Neural progenitor cell (in vitro differentiated cells): ENCODE measurements at places on chromosomes 6 and 20. TPM values are rescaled to one million over a fixed set of nuclear protein-coding genes. Genes with fewer than 3 reads are reported as not detected.

MUCL3 gene
- total RNA-seq, result 0.03 TPM in 1 of 2 replicates, not detected in the other

DNA sequence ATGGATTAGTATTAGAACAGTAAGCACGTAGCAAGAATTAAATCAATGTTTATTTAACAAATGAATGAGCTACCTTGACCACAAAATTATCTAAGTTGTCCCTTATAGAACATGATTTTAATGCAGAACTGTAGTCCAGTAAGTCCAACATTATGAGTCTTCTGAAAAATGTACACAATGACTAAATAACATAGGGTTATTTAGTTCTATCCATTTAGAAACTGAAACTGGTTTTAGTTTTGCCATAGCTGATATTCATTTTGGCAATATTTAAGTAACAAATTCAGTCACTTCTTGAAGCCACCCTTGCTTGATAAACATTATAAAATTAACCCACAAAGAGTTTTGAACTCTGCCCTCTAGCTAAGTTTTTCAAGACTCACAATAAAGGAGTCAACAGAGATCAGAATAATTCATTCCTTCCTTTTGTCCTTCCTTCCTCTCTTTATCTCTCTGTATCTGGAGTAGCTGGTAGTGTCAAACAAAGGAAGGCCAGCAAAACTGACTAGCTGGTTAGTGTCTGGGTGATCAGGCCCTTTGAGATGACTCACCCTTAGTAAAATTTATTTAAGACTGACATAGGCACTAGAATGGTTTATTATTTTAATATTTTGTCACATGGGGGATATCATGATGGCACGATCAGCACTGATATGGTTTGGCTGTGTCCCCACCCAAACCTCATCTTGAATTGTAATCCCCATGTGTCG lies 115.1 kb downstream of the BTBD9 start:
- no peaks in the 10 kb centered on the region for H3K36me3 ChIP-seq
- H3K27ac ChIP-seq, result no peak overlapping the region
- no peak for DNase-seq
- peaks cover 3% of the 10 kb centered on the region for H3K4me1 ChIP-seq
- H3K27me3 ChIP-seq, result no peaks in the 10 kb centered on the region

LY6G6D gene
- total RNA-seq, result 0.90 TPM in 1 of 2 replicates, not detected in the other

GRCh38 chr6:111980143-111980542 lies 73.8 kb upstream of the CCN6 start:
- DNase-seq, result no peak
- no peaks in the 10 kb centered on the region for H3K4me1 ChIP-seq
- H3K36me3 ChIP-seq, result no peaks in the 10 kb centered on the region
- H3K27ac ChIP-seq, result no peak overlapping the region
- H3K4me3 ChIP-seq, result no peak overlapping the region

TNXB gene
- total RNA-seq, result 0.71 and 3.2 TPM in 2 replicates

DNA sequence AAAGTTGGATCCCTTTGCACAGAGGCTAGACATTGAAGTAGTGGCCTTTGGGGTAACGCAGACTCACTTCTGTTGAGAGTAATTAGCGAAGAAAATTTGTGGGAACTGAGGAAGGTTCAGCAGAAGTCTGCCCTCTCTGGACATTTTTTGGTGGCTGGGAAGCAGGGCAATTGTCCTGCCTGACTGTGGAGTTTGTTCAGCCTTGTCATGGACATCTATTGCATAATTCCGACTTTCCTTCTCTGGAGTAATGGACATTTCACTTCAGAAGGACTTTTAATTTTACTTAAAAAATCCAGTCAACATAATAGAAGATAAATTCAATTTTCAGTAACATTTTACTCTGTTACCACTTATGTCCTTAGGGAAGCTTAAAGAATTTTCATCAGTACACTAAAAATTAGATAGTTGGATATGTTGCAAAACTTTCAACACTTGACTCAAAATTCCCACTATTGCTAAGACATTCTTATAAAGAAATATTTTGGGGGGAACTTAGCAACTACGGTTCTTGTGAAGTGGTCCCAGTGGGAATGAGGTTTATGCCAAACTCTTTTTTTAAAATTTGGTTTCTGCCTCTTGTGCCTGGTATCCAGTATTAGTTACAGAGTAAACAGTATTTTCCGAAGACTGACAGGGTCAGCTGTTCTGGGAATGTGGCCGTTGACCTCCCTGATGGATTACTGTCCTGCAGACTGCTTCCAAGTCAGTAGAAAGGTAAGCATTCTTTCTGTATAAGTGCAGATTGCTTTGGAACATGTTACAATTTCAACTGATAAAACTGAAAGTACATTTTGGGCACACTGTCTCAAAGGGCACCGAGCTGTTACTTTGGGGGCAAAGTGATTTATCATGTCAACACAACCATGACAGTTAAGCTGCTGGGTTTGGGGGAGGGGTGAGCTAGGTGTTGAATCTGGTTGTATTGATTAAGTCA lies 100.6 kb upstream of the MLIP start:
- no peaks in the 10 kb centered on the region for H3K4me1 ChIP-seq
- H3K4me3 ChIP-seq, result no peak overlapping the region
- DNase-seq, result no peak
- no peaks in the 10 kb centered on the region for H3K36me3 ChIP-seq
- H3K27me3 ChIP-seq, result no peaks in the 10 kb centered on the region
- H3K27ac ChIP-seq, result no peak overlapping the region

GRCh38 chr6:52286798-52287432 lies 2.4 kb upstream of the MCM3 start:
- H3K27me3 ChIP-seq, result no peaks in the 10 kb centered on the region
- peaks cover 8% of the 10 kb centered on the region for H3K36me3 ChIP-seq
- H3K27ac ChIP-seq, result no peak overlapping the region
- DNase-seq, result peak; percentile 77
- H3K4me3 ChIP-seq, result no peak overlapping the region

OR2H2 gene
- not detected in 2 replicates for total RNA-seq

CDSN gene
- total RNA-seq, result not detected in 2 replicates

DNA sequence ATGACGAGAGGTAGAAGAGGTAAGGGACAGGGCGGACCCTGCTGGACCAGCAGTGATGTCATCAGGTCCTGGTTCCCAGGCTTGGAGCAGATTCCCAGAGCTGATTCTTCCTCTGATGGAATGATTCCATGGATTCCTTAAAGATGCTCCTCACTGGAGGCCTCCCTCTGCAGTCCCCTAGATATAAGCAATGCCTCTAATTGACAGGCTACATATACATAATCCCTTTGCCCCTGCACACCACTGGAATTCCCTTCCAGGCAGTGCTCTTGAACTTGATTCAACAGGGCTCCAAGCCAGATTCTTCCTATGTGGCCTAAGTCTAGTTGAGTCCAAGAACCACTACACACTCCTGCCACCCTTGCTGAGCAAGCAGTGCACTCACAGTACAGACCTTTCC lies 52.3 kb upstream of the L3MBTL3 start:
- no peak overlapping the region for H3K4me3 ChIP-seq
- no peak for DNase-seq
- H3K27ac ChIP-seq, result no peak overlapping the region
- no peaks in the 10 kb centered on the region for H3K27me3 ChIP-seq
- H3K4me1 ChIP-seq, result no peaks in the 10 kb centered on the region

GMPR gene
- total RNA-seq, result not detected in 2 replicates

DNA sequence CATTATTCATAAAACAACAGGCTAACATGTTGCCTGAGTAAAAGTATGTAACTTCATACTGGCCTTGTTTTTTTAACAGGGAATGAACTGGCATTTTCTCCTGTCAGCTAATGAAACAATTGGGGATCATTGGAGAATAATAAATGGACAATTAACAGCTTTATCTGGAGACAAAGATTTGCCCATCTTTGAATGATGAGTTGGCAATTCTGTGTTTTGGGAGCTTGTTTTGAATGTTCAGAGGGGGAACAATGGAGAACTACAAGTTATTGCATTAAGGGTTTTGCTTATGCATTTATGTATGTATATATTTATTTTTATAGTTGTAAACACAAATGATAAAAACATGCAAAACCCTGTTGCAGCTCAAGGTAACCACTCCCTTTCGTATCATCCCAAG lies 150.3 kb downstream of the CBLN4 start:
- no peak overlapping the region for H3K4me3 ChIP-seq
- no peak for DNase-seq
- no peaks in the 10 kb centered on the region for H3K27me3 ChIP-seq
- no peak overlapping the region for H3K27ac ChIP-seq
- no peaks in the 10 kb centered on the region for H3K36me3 ChIP-seq

GRCh38 chr6:139919107-139920026 lies 544.9 kb upstream of the CITED2 start:
- H3K4me1 ChIP-seq, result peaks cover 38% of the 10 kb centered on the region
- DNase-seq, result no peak
- no peak overlapping the region for H3K4me3 ChIP-seq
- H3K36me3 ChIP-seq, result no peaks in the 10 kb centered on the region

GRCh38 chr6:170584954-170585498 lies 589 bp upstream of the PDCD2 start:
- H3K27ac ChIP-seq, result no peak overlapping the region
- H3K36me3 ChIP-seq, result peaks cover 7% of the 10 kb centered on the region
- peak overlapping the region; percentile 91 for H3K4me3 ChIP-seq
- no peak for DNase-seq
- H3K4me1 ChIP-seq, result peaks cover 3% of the 10 kb centered on the region

IBTK gene
- total RNA-seq, result 19.5 and 33.7 TPM in 2 replicates

DNA sequence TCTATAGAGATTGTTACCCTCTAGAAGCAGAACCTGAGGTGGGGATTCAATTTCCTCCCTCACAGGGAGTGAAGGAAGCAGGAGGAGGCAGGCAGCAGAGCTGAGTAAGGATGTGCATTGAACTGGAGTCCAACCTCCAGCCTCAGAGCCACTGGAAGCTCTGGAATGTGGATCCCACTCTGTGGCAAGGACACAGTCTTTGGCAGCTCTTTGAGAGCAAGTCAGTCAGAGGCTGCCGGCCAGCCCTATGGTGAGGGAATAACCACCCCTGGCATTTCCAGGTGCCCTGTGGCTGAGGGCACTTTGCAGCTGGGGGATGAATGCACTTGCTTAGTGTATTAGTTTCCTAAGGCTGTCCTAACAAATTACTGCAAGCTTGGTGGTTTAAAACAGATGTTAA lies 37.2 kb downstream of the EBF4 start:
- DNase-seq, result no peak
- no peak overlapping the region for H3K27ac ChIP-seq
- no peaks in the 10 kb centered on the region for H3K36me3 ChIP-seq

DNA sequence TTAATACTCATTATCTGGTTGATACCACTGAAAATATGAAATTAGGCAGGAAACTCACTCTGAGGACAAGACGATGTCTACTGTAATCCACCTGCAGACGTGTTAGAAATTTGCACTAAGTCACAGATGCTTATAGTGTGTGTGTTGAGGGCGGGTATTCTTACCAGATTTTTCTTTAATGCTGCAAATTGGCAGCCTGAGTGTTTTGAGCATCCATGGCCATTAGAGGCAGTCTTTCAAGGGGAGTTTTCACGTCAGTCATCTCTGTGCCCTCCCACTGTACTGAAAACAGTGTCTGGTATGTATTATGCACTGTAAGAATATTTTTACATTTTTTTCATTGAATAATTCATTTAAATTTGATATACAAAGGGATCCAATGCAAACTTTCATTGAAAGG lies 266.5 kb upstream of the QKI start:
- no peak overlapping the region for H3K4me3 ChIP-seq
- H3K36me3 ChIP-seq, result no peaks in the 10 kb centered on the region
- no peaks in the 10 kb centered on the region for H3K27me3 ChIP-seq
- no peak for DNase-seq

- no peak overlapping the region for H3K27ac ChIP-seq
- DNase-seq, result peak; percentile 52
- H3K27me3 ChIP-seq, result no peaks in the 10 kb centered on the region
- H3K4me1 ChIP-seq, result peaks cover 3% of the 10 kb centered on the region
- H3K36me3 ChIP-seq, result no peaks in the 10 kb centered on the region
- no peak overlapping the region for H3K4me3 ChIP-seq
Measured at GRCh38 chr6:40477246-40478126, 109.7 kb downstream of the LRFN2 start.

DNA sequence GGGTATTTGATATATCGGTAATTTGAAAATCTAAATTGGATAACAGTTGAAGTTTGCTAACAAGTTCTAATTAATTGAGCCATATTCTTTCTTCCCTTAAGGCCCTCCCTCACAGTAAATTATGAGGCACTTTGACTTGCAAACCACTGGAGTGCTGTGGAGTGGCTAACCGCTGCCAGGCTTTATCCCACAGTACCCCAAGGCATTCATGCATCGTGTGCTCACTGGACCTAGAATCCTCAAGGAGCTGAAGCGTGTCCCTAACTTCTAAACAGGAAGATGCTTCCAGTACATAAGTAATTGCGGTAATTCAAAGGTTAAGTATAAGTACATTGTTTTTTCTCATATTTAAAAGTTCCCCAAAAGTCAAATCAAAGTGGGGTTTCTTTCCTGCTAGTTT lies 499.9 kb downstream of the TFAP2A start:
- no peak overlapping the region for H3K27ac ChIP-seq
- H3K36me3 ChIP-seq, result no peaks in the 10 kb centered on the region
- no peaks in the 10 kb centered on the region for H3K27me3 ChIP-seq
- H3K4me3 ChIP-seq, result no peak overlapping the region
- H3K4me1 ChIP-seq, result no peaks in the 10 kb centered on the region

DNAH8 gene
- 0.09 and 1.1 TPM in 2 replicates for total RNA-seq

GRCh38 chr6:35128042-35128441 lies 13.1 kb downstream of the TCP11 start:
- no peak overlapping the region for H3K27ac ChIP-seq
- no peak for DNase-seq
- no peaks in the 10 kb centered on the region for H3K4me1 ChIP-seq
- H3K27me3 ChIP-seq, result no peaks in the 10 kb centered on the region
- H3K4me3 ChIP-seq, result no peak overlapping the region
- no peaks in the 10 kb centered on the region for H3K36me3 ChIP-seq

GRCh38 chr20:56755201-56755600 lies 126.1 kb downstream of the TFAP2C start:
- DNase-seq, result no peak
- peaks cover 17% of the 10 kb centered on the region for H3K4me1 ChIP-seq
- no peaks in the 10 kb centered on the region for H3K36me3 ChIP-seq
- H3K27ac ChIP-seq, result no peak overlapping the region
- H3K27me3 ChIP-seq, result no peaks in the 10 kb centered on the region
- no peak overlapping the region for H3K4me3 ChIP-seq

DNA sequence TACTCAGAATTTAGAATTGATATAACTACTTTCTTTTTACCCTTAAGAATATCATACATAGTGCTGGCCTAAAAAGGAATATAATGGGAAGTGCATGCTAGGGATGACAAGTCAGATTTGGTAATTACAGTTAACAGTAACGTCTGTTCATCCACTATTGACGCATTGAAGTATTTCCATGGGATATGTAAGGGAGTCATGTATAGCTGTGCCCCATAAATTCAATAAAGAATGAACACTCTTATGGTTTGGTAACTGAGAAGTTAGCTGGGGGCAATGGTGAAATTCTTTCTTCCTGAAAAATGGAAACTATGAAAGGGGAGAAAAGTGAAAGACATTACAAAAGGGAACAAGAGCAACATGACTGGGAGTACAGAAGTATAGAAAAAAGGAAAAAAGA lies 2.6 kb upstream of the COL19A1 start:
- peaks cover 54% of the 10 kb centered on the region for H3K27me3 ChIP-seq
- H3K4me3 ChIP-seq, result no peak overlapping the region
- H3K27ac ChIP-seq, result no peak overlapping the region
- H3K36me3 ChIP-seq, result no peaks in the 10 kb centered on the region
- DNase-seq, result no peak

- DNase-seq, result peak; percentile 42
- no peaks in the 10 kb centered on the region for H3K4me1 ChIP-seq
- H3K4me3 ChIP-seq, result no peak overlapping the region
- H3K27me3 ChIP-seq, result no peaks in the 10 kb centered on the region
- no peaks in the 10 kb centered on the region for H3K36me3 ChIP-seq
Measured at GRCh38 chr6:37860226-37860839, 40.8 kb downstream of the ZFAND3 start.

FAM209B gene
- not detected in 2 replicates for total RNA-seq

TINAG gene
- not detected in 2 replicates for total RNA-seq

SLC17A1 gene
- not detected in 2 replicates for total RNA-seq

- no peak overlapping the region for H3K4me3 ChIP-seq
- no peaks in the 10 kb centered on the region for H3K36me3 ChIP-seq
- DNase-seq, result no peak
- H3K27me3 ChIP-seq, result no peaks in the 10 kb centered on the region
Measured at GRCh38 chr6:163327921-163328320, 86.6 kb upstream of the QKI start.
